Tongue (tissue), 3 donors: ENCODE measurements at places on chromosomes 12 and 14.

GRCh38 chr12:26052652-26053051 lies 72.2 kb downstream of the BHLHE41 start:
- no peak for DNase-seq

GRCh38 chr12:54404061-54405004 lies 14.7 kb downstream of the ITGA5 start:
- DNase-seq = peak; percentile 70

GRCh38 chr12:2299206-2299605 lies 246.4 kb downstream of the CACNA1C start:
- no peak for DNase-seq

DNA sequence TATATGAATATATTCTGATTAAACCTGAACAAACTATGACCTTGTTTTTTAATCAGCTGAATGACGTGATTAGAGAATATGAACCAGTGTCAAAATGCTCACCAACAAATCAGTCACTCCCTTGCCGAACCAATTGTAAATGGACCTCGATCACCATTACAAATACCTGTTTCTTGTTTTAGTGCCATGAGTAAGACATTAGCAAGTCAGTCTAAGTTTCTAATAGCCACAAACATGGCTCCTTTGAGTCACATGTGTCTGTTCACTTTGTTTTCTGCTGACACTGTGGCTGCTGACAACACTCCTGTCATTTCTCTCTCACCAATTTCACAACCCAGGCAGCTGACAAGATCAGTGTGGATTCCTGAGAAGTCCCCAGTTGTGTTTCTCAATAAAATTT lies 286.2 kb upstream of the MDGA2 start:
- no peak for DNase-seq

- no peak for DNase-seq
Observed at GRCh38 chr12:22576065-22576464, 31.7 kb upstream of the C2CD5 start.

DNA sequence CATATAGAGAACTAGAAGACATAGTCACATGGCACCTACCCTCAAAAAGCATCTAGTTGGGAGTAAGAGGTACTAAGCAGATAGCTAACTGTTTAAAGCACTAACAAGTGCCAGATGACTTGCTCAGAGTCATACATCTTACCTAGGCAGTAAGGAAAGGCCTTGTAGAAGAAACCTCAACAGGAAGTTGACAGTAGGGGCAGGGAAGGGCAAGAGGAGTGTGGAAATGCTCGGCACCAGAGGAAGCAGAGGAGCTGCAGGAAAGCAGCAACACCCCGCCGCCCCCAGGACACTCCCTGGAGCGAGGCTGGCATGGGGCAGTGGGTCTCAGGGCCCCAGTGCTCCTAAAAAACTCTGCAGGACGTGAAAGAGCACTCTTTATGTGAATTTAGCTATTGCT lies 92.9 kb downstream of the PPP2R5C start:
- no peak for DNase-seq

DNA sequence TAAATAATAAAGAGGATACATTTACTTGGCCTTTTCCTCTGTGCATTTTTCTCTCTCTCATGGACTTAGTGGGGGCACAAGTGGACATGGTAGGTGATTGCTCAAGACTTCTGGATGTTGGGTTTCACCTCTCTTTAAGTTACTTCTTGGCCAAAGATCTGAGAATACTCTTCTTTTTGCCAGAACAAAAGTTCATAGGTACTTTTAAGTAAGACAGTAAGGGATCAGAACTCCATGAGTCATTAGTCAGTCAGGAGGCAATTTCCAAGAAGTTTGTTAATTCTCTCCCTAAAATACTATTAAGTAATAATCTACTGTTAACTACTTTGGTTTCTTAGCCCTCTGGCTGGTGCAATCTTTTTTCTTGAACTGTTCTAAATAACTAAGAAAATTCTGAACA lies 84.2 kb downstream of the GRIP1 start:
- DNase-seq = no peak

GRCh38 chr12:56953314-56953713 lies 4.1 kb downstream of the RDH16 start:
- no peak for DNase-seq

GRCh38 chr14:35689000-35689460 lies 120.1 kb downstream of the RALGAPA1 start:
- no peak for DNase-seq

DNA sequence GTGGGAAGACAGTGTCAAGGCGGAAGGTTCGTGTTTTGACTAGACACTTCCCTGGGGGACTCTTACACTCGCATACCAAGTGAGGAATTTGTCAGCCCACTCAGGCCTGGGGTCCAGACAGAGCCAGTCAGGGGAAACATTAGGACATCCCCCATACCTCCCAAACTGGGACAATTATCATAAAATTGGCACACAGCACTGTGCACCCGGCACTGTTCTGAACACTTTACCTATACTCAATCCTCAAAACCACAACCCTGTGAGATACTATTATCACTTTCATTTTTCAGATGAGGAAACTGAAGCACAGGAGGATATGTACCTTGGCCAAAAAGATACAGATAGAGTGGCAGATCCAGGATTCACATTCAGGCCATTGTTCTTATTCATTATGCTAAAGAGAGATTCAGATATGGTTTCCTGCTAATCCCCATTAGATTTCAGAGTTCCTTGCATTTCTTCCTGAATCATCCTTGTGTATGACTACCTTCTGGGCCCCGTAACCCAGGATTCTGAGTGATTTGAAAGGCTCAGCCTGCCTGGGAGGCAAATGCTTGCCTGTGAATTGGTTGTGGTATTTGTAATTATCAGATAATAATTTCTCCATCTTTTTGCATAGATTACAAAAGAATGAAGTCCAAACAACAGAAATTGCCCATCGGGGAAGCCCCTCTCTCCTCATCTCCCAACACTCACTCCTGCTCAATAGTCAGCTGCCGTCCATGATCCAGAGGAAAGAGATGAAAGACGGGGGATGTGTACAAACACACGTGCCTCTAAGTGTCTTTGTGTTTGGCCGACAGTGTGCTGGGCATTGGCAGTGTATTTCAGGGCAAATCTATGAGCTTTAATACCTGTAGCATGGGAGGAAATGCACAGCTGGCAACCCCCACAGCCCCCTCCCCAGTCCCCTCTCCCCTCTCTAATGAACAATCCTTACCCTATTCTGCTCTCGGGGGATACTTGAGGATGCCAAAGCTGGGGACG lies 4.6 kb downstream of the TAC3 start:
- DNase-seq = no peak

GRCh38 chr12:92370828-92371227 lies 225.2 kb upstream of the BTG1 start:
- DNase-seq = no peak

- DNase-seq = no peak
Observed at GRCh38 chr14:51789114-51789513, 71.3 kb upstream of the GNG2 start.

DNA sequence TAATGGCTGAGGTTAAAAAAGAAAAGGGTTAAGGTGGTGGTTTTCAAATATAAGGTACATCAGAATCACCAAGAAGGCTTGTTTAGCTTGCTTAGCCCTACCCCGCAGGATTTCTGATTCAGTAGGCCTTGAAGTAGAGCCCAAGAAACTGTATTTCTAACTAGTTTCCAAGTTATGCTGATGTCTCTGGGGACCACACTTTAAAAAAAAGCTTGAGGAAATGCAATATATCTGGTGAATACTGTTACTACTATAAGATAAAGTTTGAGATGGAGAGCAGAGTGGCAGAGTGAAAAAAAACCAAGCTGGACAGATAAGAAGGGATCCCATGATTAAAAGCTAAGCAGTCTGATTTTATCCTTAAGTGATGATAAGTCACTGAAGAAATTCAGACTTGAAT lies 18.3 kb upstream of the GXYLT1 start:
- DNase-seq = no peak

DNA sequence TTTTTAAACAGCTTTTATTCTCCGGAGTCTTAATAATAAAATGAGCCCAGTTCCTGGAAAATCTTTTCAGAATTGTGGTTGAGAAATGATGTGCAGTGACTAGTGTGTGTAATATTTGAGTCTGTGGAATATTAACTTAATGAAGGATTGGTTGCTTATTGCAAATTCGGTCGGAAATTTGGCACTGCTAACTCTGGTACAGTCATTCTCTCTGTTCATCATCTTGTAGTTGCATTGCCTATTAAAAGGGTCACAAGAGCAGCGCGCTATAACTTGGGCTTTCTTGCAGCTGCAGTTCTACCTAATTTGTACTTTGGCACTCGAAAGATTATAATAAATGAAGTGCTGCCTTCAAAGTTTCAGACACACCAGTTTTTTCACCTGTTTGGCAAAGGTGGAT lies 146.0 kb downstream of the FLRT2 start:
- DNase-seq = no peak

- no peak for DNase-seq
Observed at GRCh38 chr12:109125791-109126190, 9.4 kb downstream of the ACACB start.

- peak; percentile 38 for DNase-seq
Observed at GRCh38 chr12:3336606-3337311, 154.2 kb upstream of the PRMT8 start.

DNA sequence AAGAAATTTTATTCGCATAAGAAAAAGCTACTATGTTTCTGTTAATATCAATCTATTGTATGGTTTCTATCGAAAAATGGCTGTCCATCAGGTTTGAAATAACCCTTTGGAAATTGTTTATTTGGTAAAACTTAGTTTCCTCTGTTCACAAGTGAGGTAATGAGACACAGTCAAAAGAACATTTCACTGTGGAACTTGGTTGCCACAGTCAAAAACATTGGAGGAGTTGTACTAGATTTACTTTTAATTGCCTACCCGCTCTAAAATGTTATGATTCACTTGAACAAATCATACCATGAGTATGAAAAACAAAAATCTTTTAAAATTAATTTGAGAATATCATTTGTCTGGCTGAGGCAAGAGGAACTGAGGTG lies 46.5 kb downstream of the ITPR2 start:
- no peak for DNase-seq
